ENCODE measurements at places on chromosomes 11 and 22.

DNA sequence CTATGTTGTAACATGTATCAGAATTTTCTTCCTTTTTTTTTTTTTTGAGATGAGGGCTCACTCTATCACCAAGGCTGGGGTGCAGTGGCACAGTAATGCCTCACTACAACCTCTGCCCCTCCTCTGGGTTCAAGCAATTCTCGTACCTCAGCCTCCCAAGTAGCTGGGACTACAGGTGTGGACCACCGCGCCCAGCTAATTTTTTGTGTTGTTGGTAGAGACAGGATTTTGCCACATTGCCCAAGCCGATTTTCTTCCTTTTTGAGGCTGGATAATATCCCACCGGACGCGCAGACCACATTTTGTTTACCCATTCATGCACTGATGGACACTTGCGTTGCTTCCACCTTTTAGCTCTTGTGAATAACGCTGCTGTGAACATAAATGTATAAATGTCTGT is 97.0 kb downstream of the BRD1 start:
- no peak for DNase-seq

DNA sequence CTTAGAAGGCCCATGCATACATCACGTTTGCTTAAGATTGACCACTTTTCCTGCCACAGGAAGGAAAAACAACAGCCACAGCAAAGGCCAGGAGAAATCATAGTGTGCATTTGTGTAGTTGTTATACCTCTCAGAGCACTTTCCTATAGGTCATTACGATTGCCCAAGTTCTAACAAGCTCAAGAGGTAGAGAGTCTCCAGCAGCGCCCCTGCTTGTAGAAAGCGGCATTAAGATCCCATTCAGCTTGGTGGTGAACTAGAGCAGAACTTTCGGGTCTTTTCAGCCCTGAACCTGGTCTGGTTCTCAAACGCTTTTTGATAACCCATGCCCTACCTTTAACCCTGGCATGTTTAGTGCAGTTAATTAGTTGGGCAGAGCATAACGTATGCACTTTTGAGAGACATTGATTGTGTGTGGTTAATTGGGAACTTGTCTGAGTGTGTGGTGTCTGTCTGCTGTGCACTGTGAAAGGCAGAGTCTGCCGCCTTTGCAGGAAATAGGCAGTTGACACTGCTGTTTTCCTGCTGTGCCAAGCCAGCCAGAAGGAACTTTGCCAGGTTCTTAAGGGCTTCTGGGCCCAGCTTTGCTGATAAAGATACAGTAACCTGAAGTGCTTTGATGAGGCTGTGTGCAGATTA is 109.9 kb upstream of the CLMP start:
- DNase-seq, result no peak

DNA sequence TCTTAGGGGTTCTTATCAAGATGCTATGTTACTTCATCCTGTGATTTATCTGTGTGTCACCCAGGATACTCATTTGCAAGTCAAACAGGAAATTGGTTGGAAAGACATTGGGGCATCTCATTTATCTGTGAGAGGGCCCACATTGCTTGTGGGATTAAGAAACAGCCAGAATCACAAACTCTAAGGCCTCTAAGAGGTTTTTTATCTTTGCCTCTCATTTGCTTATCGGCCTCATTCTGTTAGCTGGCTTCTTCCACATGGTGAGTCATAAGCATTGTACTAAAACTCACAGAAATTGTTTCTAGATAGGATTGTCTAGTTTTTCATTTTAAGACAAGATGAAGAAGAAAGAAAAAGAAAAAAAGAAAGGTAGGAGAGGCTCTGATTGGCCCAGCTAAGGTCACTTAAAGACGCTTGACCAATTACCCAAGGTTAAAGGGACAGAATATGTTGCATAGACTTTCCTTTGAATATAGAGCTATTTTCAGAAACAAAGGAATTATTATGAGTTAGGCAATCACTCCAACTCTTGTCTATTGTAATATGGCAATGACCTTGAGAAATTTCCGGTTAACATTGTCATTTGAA is 121.9 kb downstream of the ARHGAP42 start:
- DNase-seq, result no peak

DNA sequence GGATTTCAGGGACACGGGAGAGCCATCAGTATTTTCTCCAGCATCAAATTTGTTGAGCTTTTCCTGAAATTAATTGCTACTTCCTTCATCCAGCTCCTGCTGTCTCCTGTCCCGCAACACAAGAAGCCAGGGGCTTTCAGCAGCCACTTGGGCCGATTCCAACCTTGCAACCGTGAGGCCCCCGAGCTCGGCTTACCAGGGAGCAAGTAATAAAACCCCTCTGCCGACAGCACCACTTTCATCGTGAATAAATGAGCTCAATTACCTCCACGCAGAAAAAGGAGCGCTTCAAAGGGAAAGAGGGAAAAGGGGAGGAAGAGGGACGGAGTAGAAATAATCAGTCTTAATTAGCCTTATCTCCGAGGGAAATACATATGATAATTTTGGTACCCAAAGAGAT is 76.6 kb downstream of the CELSR1 start:
- no peak for DNase-seq

GRCh38 chr11:1226986-1227550 is 4.2 kb downstream of the MUC5B start:
- DNase-seq, result peak; percentile 59

DNA sequence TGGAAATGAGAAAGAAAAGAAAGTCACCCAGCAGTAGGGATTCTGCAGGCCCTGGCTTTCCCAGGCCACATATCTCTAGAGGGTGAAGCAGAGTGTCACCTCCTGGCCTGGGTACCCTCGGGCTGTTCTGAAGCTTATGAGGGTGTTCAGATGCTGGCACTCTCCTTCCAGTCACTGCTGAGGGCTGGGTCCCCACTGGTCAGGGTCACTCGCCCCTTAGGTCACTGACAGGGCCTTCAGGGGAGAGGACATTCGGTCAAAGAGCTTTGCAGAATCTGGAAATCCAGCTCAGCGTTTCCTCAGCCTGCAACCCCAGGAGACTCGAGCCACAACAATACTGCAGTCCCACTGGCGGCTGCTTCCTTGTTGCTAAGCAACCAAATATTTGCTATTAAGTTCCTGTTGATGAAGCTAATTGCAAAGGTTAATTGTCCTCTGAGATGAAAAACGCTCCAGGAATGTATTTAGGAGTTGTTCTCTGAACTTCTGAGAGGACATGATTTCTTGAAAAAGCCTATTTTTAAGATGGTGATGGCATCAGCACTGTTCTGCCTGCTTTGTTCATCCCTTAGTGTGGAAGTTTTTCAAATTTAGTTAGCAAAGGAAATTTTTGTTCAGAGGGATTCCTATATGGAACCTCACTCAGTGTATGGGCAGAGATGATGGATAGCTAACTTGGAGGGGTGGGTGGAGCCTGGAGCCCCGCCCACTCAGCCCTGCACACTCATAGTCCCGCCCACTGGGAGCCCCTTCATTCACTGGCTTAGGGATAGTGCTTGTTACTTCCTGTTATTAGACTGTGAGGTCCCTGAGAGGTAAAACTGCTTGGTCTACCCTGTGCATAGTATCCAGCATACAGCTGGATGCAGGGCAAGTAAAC is 109.2 kb downstream of the CSNK2A3 start:
- no peak for DNase-seq

- DNase-seq, result no peak
Measured at GRCh38 chr11:24661331-24661730, 164.5 kb downstream of the LUZP2 start.

DNA sequence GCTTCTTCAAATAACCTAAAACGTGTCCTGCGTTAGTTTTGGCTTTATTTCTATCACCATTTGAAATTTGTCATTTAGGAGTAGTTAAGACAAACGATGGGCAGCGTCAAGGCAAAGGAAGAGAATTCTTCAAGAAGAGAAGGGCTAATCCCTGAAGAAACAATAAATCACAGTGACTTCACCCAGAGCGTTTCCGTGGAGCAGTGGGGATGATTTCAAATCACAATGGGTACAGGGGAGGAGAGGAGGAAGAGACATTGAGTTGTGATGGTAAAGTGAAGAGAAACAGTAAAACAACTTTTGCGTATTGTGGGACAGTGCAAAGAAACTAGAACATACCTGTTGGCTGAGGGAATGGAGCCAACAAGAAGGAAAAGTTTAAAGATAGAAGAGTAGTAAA is 9.7 kb downstream of the PDGFD start:
- DNase-seq, result no peak

- no peak for DNase-seq
Measured at GRCh38 chr11:13189561-13190426, 87.8 kb upstream of the BMAL1 start.

GRCh38 chr22:30408388-30409102 is 11.7 kb downstream of the SEC14L2 start:
- DNase-seq, result no peak

DNA sequence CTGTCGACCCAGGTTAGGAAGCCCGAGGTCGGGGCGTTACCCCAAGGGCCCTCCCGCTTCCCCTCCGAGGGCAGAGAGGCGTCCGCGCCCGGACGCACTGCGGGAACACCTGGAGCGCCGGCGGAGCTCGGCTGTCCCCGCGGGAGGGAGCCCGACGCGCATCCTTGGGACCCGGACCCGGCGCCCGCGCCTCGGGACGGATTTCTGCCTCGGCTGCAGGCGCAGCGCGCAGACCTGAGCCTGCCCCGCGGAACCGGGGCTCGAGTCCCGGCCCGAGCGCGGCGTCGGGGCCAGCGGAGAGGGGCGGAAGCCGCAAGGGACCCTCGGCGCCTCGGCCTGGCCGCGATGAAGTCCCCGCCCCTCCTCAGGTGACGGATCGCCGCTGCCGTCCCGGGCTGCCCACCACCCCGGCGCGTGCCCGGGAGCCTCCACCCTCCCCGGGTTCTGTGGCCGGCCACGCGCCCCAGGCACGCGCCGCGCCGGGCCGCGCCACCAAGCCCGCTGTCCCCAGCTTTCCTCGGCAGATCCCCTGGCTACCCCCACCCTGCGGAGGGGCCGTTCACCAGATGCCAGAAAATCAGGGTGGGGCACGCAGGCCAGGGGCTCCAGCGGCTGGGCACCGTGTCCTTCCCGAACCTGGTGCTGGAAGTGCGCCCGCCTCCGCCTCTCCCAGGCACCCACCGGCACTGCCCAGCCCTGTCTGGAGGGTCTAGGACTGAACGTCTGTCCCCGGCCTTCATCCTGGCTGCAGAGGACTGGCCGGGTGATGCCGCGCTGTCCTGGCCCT is 410 bp downstream of the GLB1L3 start:
- peak; percentile 74 for DNase-seq

- DNase-seq, result no peak
Measured at GRCh38 chr22:43478621-43479300, 66.9 kb downstream of the MPPED1 start.

GRCh38 chr11:45383224-45383623 is 97.1 kb upstream of the SYT13 start:
- DNase-seq, result peak; percentile 56

GRCh38 chr11:99281331-99281730 is 260.6 kb downstream of the CNTN5 start:
- no peak for DNase-seq

DNA sequence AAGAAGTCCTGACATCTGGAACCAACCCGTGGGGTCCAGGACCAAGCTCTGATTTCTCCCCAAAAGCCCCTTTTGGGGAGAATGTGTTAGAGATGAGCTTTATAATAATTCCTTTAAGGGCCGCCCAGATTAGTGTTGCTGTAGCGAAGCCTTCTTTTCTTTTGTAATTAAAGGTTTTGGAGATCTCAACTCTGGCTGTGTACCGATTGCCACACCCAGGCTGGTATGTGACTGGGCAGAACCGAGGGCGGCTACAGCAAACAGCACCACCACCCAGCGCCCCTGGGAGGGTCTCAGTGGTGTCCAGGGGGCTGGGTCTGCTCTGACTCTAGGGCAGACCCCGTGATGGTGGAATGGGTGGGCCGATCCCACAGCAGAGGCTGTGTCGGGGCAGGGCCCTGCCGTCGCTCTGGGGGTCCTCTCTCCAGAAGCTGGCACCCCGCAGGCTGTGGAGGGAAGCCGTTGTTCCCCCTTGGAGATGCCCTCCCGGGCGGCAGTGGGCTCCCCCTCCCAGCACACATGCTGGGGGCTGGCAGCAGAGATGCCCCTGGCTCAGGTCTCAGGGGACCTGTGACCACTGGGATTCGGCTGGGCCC is 31.0 kb downstream of the TPCN2 start:
- no peak for DNase-seq

DNA sequence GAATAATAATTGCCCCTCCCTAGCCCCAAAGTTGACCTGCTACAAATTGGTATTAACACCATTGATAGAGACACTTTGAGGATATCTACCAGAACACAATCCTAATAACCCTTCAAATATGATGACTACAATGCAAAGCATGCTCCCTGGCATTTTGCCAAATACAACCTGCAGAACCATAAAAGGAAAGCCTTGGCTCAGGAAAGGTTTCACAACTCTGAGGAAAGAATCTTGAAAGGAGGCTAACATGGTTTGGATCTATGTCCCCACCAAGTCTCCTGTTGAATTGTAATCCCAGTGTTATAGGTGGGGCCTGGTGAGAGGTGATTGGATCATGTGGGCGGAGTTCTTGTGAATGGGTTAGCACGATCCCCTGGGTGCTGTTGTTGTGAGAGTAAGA is 140.4 kb upstream of the ARHGAP42 start:
- no peak for DNase-seq

DNA sequence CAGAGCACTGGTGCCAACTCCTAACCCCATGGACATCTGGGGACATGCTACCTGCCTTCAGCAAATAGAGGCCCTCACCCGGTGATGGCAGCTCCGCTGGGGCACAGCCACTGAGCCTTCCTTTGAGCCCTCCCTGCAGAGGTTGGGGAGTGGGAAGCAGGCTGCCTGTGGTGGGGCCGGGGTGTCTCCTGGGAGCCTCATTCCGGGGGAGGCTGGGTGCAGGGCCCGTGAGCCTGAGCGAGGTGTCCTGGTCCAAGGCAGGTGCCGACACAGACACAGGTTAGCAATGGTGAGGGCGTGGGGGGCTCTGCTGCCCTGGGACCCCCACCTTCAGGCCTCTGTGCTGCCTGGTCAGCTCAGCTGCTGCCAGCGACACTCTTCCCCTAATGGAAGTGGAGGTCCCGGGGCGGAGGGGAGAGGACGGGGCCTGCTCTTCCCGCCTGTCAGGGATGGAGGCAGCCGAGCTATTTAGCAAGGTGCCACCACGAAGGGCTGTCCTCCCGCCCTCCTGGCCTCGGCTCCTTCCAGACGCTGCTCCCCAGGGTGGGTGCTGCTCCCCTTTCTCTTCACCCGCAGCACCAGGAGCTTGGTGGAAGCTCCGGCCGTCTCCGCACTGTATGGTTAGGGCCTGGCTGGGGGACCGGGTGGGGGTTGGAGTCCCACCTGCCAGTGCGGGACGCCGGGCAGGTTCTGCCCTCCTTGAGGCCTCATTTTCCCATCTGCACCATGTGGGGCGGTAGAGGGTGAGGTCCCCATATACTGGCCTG is 11.2 kb downstream of the TSPAN4 start:
- DNase-seq, result no peak
